ENCODE measurements at places on chromosomes 6 and 20.

DNA sequence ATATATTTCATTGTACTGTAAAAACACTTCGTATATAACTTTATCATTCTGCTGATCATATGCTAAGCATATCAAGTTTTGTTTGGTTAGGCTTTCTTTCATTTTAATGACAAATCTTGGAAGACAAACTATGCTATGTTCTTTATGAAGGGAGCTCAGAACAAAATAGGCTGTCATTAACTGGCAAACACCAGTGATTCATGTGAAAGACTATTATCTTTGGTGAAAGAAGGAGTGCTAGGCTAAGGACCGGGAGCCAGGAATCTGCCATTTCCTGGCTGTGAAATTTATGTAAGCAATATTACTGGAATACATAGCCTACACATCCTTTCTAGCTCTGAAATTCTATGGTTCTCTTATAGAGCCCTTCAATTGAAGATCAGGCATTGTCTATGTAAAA lies 136.2 kb upstream of the CCN2 start:
- no peak for DNase-seq

DNA sequence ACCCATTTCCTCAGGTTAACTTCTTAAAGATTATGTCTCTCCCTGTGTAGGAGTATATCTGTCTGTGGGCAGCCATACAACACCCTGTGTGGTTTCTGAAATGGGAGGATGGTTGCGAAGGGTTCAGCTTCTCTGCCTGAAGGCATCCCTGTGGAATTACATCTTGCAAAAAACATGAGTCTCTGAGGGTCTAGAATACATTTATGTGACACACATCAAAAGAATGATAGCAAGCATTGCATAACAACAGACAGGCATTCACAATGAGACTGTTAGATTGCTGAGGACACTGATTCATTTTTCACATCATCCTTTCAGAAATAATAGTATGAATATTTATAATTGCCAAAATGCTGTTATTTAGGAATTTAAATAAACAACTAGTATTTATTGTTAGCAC lies 670.9 kb downstream of the HTR1B start:
- DNase-seq: no peak

- no peak for DNase-seq
These were observed 172.9 kb upstream of the EXOC2 start for GRCh38 chr6:865846-866245.

DNA sequence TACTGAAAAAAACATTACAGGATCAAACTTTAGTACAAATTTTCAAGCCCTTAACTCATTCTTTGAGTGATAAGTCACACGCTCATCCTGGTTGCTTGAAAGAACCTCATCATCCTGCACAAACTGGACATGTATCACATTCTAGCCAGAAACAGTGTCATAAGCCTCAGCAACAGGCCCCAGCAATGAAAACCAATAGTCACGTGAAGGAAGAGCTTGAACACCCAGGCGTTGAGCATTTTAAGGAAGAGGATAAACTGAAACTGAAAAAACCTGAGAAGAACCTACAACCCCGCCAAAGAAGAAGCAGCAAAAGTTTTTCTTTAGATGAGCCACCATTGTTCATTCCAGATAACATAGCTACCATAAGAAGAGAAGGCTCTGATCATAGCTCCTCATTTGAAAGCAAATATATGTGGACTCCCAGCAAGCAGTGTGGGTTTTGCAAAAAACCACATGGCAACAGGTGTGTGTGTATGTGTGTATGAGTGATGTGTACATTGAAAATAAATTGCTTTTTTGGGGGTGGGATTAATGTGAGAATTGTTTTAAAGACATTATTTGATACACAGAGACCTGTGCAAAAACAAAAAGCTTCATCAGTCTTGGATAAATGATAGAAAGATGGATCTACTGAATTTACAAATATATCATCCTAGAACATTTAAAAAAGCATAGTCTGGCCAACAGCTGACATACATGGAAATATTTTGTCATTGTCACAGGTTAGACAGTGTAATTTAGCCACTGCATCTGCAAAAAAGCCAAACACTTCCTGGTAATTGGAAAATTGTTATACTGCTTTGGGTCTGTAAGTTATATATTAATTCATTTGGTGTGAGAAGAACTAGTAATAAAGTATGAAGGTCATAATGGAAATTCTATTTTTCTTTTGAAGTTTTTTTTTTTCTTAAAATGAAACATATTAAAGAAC lies 50.1 kb downstream of the PHF3 start:
- DNase-seq: no peak

Data from COR-L47 (cell line).